ENCODE measurements at places on chromosomes 2 and 18. TPM values are rescaled to one million over a fixed set of nuclear protein-coding genes. Genes with fewer than 3 reads are reported as not detected.

Gene OR6B2
- total RNA-seq, result not detected

- no peak for DNase-seq
Measured at GRCh38 chr2:187617120-187617519, 62.9 kb upstream of the TFPI start.

GRCh38 chr18:63181706-63182309 is 137.8 kb downstream of the BCL2 start:
- DNase-seq, result no peak

DNA sequence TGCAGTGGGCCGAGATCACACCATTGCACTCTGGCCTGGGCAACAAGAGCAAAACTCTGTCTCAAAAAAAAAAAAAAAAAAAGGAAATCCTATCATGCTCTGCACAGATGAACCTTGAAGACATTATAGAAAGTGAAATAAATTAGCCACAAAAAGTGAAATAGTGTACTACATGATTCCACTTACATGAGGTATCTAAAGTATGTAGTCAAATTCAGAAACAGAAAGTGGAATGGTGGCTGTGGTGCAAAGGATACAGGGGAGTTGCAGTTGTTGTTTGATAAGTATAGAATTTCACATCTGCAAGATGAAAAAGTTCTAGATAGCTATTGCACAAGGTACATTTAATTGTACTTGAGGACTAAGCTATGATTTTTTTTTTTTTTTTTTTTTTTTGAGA is 5.2 kb downstream of the ZRANB3 start:
- no peak for DNase-seq

Gene OSR1
- not detected for total RNA-seq

DNA sequence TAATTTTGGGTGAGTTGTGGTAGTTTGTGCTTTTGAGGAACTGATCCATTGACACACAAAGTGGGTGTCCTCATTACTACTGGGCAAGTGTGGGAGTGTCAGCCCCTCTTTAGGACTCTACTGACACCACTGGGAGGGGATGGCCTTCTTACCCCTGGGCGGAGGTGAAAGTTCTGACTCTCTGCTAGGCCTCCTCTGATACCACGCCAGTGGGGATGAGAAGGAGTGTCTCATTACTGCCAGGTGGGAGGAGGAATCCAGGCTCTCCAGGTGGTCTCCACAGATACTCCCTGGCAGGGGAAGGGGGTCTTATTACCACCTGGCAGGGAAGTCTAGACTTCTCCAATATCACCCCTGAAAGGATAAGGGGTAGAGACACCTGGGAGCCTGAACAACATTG is 9.1 kb downstream of the LCLAT1 start:
- DNase-seq, result no peak

DNA sequence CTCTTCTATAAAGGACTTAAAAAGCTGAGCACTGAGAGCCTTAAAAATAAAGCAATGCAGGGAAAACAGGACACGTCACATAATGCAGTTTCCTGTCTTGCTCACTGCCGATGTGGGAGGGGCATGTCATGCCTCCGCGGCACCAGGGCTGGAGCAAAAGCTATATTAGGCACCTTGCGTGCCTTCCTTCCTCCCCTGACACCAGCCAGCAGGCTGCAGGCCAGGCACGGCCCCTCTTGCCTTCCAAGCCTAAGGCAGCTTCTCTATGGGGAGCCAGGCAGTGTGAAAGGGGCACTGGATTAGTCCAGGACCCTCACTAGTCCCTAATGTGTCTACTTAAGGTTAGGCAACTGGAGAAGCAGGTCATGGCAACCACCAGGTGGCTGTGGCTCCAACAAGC is 26.3 kb downstream of the MRPL35 start:
- DNase-seq, result peak; percentile 64

DNA sequence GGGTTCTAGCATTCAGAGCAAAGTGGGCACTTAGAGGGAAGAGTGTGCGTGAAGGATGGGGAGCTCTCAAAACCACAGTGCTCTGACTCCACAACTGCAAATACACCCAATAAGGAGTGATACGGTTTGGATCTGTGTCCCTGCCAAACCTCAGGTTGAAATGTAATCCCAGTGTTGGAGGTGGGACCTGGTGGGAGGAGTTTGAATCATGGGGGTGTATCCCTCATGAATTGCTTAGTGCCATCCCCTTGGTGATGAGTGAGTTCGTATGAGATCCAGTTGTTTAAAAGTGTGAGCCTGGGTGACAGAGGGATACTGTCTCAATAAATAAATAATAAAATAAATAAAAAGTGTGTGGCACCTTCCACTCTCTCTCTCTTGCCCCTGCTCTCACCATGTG is 50.3 kb upstream of the CCDC85A start:
- no peak for DNase-seq

DNA sequence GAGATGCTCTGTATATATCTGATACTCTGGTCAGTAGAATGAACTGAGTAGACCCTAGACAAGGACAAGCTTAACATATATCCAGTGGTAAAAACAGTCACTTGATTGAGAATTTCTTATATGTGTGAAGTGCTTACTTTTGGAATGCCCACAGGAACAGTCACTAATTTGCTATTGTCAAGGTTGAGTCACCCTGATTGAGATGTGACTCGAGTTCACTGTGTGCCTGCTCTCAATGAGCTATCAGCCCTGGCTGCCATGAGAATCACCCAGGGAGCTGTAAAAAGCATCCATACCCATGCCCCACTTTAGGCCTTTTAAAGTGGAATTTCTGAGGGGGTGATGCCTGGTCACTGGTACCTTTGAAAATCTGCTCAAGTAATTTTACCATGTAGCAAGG is 283.7 kb downstream of the SUCLG1 start:
- no peak for DNase-seq

DNA sequence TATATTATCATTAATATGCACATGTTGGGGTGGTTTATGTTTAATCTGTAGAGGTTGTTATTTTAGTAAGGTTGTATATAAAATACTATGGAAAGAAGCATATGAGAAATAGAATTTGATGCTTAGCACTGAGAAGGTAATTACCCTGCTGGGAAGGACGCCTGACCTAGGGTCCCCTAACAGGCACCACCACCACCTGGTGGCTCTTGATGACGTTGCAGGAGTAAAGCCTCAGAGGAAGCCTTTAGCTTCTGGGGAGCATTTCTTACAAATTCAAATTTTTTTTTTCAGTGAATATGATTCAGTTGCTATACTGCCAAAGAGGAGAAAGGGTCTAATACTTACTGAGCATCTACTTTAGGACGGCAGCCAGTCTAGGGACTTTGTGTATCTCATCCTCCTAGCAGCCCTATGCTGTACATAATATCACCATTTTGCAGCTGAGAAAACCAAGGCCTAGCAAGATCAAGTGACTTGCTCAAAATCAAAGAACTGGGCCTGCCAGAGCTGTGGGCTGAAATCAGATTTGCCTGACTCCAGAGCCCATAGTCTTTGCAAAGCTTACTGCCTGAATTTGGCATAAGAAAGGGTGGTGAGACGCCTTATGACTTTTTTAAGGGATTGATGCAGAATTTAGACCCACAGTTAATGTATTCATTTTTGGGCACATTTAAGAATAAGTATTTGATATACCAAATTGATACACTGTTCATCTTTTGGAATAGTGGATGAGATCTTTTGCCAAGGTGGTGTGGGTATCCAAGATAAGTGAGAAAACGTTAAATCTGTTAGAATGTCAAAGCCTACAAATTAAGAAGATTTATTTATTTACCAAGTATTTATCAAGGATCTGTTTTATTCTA is 78.8 kb upstream of the GAREM1 start:
- DNase-seq, result peak; percentile 48

- DNase-seq, result no peak
Measured at GRCh38 chr18:28151434-28151833, 25.5 kb downstream of the CDH2 start.

Gene ATIC
- total RNA-seq, result 224 TPM

DNA sequence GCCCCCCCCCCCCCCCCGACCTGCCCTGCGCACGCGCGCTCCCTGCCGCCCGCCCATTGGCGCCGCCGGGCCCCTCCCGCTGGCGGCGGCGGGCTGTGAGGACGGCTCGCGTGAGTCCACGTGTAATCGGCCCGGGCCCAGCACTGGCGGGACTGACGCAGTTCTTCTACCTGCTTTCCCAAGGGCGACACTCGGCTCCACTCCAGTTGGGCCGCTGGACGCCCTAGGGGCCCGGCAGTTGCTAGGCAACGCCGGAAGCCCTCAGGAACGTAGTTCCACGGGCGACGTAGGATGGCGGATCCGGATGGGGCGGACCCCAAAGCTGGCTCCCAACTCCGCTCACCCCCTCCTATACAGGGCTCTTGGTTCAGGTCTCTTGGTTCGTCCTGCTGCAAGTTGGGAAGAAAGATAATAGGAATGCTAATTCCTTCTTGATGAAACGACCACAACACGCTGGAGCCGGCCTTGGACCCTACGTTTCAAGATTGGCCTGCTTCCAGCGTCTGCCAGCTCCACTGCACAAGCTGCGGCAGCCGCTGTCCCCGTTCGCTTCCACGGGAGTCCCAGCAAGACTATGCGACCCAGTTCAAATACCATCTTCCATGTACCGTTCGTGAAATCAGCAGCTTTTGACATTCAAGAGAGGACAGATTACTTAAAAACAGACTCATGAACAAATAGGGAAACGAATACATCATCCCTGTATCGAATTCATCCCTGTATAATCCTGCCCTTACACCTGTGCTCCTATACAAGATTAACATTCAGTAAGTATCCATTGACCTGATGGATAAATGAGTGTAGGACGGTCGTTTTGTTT is 415 bp upstream of the MCFD2 start:
- peak; percentile 81 for DNase-seq

GRCh38 chr2:105399207-105399861 is 483 bp upstream of the FHL2 start:
- DNase-seq, result no peak

Gene LYG2
- total RNA-seq, result not detected

Gene ADAM23
- total RNA-seq, result 0.18 TPM

Gene UGT1A6
- total RNA-seq, result not detected

DNA sequence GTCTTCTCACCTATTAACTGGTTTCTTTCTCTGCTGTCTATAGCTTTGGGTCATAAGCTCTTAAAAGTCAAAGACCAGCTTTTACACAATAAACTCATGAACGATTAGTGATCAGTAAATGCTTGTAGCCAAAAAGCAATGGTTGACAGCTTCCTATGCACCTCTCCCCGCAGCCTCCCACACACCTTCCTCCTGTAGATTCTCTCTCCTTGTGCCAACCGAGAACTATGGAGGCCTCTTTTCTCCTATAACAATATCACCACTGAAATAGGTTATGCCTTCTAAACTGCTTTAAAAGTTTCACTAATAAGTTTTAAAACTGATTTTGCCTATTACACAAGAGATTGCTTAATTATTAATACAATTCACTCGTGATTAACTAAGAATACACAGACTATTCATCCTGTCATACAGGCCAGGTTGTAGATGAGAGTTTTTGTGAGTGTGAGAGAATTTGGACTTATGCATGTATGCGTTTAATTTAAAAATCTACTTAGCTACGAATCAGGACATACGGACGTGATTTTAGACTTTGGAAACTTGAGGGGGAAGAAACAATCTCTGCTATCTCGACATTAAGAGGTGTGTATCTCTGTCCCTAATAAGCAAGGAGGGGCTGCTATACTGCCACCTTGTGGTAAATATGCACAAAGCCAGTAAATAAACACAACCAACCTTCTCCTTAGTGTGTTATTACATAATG is 229.1 kb upstream of the RBBP8 start:
- DNase-seq, result peak; percentile 56

Gene GKN2
- total RNA-seq, result not detected

Gene RNF125
- total RNA-seq, result 2.2 TPM

GRCh38 chr2:85303780-85304531 is 23.8 kb downstream of the TGOLN2 start:
- no peak for DNase-seq

DNA sequence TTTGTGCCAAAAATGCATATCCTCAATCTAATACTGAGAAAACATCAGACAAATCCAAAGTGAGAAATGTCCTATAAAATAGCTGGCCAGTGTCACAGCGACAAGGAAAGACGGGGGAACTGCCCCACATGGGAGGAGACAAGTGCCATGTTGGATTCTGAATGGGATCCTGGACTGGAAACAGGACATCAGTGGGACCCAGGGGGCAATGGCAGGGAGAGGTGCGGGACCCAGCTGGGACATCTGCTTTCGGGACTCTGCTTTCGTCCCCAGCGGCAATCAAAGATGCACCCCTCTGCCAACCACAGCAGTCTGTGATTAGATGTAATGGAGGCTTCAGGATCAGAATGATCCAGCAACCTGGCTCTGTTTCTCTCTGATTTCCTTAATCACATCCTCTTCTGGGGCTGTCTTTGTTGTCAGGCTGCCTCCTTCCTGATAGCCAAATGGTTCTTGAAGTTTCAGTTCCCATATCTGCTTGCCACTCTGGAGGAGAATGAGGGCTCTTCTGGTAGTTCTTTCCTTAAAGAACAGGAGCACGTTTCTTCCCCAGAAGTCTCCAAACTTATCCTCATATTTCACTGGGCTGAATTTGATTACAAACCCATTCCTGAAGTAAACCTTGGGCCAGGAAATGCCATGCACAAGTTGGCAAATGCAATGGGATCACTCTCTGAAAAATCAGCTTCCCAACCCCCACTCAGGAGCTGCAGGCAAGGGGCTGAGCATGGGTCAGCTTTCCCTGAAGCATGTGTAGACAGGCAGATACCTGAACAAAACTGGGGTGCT is 13.6 kb upstream of the PROC start:
- peak; percentile 57 for DNase-seq

DNA sequence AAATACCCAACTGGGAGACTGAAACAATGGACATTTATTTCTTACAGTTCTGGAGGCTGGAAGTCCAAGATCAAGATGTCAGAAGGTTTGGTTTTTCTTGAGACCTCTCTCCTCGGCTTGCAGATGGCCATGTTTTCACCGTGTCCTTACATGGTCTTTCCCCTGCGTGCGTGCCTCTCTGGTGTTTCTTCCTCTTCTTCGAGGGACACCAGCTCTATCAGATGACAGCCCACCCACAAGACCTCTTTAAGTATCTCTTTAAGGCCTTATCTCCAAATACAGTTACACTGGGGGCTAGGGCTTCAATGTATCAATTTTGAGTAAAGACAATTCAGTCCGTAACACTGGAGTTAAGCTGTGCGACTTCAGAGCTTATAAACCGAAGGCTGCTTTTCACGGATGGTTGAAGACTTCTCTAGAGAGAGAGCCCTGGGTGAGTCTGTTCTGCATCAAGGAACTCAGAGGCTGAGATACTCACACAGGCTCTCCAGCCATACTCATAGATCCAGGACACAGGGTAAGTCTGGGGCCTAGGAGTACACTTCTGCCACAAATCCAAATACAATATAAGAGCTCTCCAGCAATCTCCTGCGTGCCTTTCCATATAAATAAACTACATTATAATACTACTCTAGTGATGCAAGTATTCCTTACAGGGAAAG is 339.9 kb upstream of the PKDCC start:
- DNase-seq, result no peak

Gene AQP12B
- not detected for total RNA-seq

- no peak for DNase-seq
Measured at GRCh38 chr18:13910501-13910900, 4.8 kb downstream of the MC2R start.

GRCh38 chr2:235220331-235220730 is 268.5 kb downstream of the SH3BP4 start:
- no peak for DNase-seq

- no peak for DNase-seq
Measured at GRCh38 chr2:86139981-86140380, 33.9 kb downstream of the PTCD3 start.

Gene TBR1
- not detected for total RNA-seq

Gene IMPACT
- total RNA-seq, result not detected

Gene C2orf92
- 11.2 TPM for total RNA-seq

Measured in OCI-LY7 (cell line).